ENCODE measurements at places on chromosomes 3 and 15. TPM values are rescaled to one million over a fixed set of nuclear protein-coding genes. Genes with fewer than 3 reads are reported as not detected.

KBTBD13 gene
- polyA plus RNA-seq = not detected

LCTL gene
- 0.17 TPM for polyA plus RNA-seq

LRTM1 gene
- polyA plus RNA-seq = not detected

ACOX2 gene
- polyA plus RNA-seq = not detected

ZIC1 gene
- not detected for polyA plus RNA-seq

ERC2 gene
- not detected for polyA plus RNA-seq
